ENCODE measurements at places on chromosomes 5 and 9. TPM values are rescaled to one million over a fixed set of nuclear protein-coding genes. Genes with fewer than 3 reads are reported as not detected.

The AJM1 gene
- total RNA-seq: 3.6 TPM

The GARIN3 gene
- not detected for total RNA-seq

The GFRA3 gene
- 0.25 TPM for total RNA-seq

- H3K36me3 ChIP-seq: no peaks in the 10 kb centered on the region
- H3K4me3 ChIP-seq: no peak overlapping the region
- no peaks in the 10 kb centered on the region for H3K27me3 ChIP-seq
- no peak overlapping the region for H3K27ac ChIP-seq
- no peaks in the 10 kb centered on the region for H3K4me1 ChIP-seq
Observed at GRCh38 chr9:123656565-123656964, 273.4 kb downstream of the DENND1A start.

- H3K4me1 ChIP-seq: no peaks in the 10 kb centered on the region
- no peak overlapping the region for H3K27ac ChIP-seq
- no peak overlapping the region for H3K4me3 ChIP-seq
- H3K27me3 ChIP-seq: no peaks in the 10 kb centered on the region
- H3K36me3 ChIP-seq: no peaks in the 10 kb centered on the region
Observed at GRCh38 chr5:98403131-98403530, 370.3 kb upstream of the RGMB start.

DNA sequence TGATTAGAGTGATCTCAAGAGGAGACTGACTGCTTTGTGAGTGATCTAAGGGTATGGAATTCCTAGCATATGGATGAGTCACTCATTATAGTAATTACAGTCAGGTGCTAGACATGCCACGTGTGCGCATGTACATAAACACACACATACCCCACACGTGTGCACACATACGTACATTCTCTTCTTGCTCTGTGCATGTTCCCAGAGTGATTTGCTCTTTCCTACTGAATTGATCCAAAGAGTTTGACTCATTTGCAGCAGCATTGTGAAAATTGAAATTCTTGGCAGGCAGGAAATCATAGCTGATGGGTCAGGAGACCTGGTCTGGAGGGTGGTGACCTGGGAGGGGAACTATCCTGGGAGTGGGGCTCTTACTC lies 63.8 kb downstream of the ANGPTL2 start:
- no peaks in the 10 kb centered on the region for H3K36me3 ChIP-seq
- peaks cover 37% of the 10 kb centered on the region for H3K4me1 ChIP-seq
- H3K27me3 ChIP-seq: no peaks in the 10 kb centered on the region
- peak overlapping the region; percentile 69 for H3K27ac ChIP-seq
- DNase-seq: no peak

DNA sequence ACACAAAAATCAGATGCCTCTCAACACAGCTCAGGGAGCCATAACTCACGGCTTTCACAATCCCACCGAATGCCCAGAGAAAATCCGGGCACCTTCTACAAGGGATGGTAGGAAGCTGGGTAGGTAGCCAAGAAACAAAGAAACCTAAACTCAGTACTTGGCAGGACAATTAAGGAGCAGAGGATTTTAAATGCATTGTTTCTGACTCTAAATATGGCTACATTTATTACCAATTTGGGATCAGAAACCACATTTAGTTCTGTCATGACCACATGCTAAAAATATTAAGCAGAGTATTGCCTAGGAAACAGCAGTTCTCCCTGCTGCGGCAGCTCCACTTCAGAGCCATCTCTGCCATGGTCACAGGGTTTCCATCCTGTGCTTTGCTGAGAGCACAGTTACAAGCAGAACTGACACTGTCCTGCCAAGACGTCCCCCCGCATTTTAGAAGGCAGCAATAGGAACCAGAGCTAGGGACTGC lies 57.5 kb downstream of the SIL1 start:
- no peak for DNase-seq
- peak overlapping the region; percentile 74 for H3K27ac ChIP-seq
- peaks cover 42% of the 10 kb centered on the region for H3K4me1 ChIP-seq
- no peak overlapping the region for H3K4me3 ChIP-seq
- no peaks in the 10 kb centered on the region for H3K27me3 ChIP-seq

DNA sequence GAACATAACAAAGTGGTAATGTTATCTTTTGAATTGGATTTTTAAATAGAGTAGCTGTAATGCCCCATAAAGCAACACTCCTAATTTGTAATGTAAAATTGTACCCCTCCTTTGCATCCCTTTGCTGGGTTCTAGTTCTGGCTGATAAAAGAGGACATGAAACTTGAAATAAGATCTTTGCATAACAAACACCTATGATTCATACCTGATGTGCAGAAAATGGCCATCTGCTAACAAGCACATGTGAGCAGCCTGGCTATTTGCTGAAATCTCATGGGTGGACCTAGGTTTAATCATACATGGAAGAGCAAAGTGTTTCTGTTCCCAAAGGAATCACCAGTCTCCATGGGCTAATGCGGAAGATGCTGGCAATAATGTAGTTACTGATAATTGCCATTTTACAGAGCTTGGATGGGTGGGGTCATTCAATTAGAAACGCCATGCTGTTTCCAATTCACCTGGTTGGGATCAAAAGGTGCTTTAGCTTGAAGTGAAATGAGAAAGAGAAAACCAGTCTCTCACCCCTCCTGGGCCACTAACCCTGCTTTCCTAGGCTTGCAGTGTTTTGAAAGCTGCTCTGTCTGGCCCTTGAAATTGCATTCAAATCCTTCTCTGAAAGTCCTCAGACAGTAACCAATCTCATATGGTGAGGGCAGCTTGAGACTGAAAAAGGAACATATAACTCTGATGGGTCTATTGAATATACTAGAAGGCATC lies 585.1 kb downstream of the TLE4 start:
- H3K36me3 ChIP-seq: no peaks in the 10 kb centered on the region
- no peaks in the 10 kb centered on the region for H3K27me3 ChIP-seq
- H3K27ac ChIP-seq: no peak overlapping the region
- no peaks in the 10 kb centered on the region for H3K4me1 ChIP-seq

DNA sequence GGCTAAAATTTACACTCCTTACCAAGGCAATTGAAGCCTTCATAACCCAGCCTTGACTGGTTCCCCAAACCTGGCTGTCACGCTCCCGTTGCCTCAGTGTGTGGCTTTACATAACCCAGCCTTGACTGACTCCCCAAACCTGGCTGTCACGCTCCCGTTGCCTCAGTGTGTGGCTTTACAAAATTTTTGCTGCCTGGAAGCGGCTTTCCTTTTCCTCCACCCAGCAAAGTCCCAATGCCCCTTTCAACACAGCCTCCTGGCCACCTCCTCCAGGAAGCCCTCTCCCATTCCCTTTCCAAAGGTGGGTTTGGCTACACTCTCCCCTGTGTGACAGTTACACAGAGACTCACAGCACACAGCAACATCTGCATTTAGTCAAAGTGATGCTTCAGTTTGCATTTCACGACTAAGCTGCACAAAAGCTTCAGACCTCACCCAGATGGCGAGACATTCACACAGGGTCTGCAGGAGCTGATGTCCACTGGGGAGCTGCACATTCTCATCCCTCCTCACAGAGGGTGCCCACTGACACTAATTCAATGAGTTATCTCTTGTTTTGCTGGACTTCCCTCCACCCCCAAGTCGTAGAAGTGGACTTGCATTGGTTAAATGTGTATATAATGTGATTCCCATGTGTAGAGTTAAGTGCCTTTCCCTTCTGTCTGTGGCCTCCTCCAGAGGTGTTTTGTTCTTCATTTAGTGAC lies 156.6 kb upstream of the PHYKPL start:
- no peak for DNase-seq
- peaks cover 5% of the 10 kb centered on the region for H3K4me1 ChIP-seq
- H3K27ac ChIP-seq: no peak overlapping the region
- H3K36me3 ChIP-seq: no peaks in the 10 kb centered on the region
- H3K4me3 ChIP-seq: no peak overlapping the region
- peaks cover 30% of the 10 kb centered on the region for H3K27me3 ChIP-seq

DNA sequence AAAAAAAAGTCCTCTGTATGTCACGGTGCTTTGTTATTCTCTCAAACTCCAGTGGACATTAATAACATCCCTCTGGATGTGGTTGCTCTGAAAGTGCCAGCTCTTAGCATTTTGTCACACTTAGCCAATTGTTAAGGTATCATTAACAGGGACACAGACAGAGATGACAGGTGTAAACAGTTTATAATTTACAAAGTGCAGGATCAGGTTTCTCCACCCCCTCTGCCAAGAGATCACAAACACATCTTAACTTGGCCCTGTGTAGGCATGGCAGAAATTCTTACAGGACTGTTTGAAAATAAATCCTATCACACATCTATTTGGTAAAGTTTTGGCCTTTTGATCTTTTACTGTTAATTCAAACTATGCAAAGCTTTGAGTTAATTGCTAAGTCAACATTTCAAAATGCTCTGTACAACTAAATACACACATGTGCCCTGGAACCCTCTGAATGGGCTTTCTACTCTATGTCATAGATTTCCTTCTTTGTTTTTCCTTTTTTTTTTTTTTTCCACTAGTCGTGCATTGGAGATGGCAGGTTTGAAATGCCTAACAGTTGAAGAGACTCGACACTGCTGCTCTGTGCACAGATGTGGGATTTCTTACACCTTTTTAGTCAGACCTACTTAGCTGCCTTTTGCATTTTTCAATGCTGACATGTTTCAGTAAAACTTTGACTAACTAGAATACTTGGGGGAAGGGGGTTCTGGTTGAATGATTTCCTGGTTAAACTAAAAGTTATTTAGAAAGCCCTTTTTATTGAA lies 41.7 kb downstream of the SEMA6A start:
- H3K27ac ChIP-seq: no peak overlapping the region
- no peaks in the 10 kb centered on the region for H3K36me3 ChIP-seq
- no peak for DNase-seq
- H3K4me3 ChIP-seq: no peak overlapping the region
- no peaks in the 10 kb centered on the region for H3K27me3 ChIP-seq
- H3K4me1 ChIP-seq: peaks cover 12% of the 10 kb centered on the region

Data from heart right ventricle (tissue), 16 donors.